ENCODE measurements at places on chromosomes 11 and 22.
A peak's percentile ranks its signal among the peaks of the same experiment; 100 is the strongest.

- no peak for DNase-seq
These were observed 2.3 kb upstream of the HMOX1 start for GRCh38 chr22:35378621-35379020.

DNA sequence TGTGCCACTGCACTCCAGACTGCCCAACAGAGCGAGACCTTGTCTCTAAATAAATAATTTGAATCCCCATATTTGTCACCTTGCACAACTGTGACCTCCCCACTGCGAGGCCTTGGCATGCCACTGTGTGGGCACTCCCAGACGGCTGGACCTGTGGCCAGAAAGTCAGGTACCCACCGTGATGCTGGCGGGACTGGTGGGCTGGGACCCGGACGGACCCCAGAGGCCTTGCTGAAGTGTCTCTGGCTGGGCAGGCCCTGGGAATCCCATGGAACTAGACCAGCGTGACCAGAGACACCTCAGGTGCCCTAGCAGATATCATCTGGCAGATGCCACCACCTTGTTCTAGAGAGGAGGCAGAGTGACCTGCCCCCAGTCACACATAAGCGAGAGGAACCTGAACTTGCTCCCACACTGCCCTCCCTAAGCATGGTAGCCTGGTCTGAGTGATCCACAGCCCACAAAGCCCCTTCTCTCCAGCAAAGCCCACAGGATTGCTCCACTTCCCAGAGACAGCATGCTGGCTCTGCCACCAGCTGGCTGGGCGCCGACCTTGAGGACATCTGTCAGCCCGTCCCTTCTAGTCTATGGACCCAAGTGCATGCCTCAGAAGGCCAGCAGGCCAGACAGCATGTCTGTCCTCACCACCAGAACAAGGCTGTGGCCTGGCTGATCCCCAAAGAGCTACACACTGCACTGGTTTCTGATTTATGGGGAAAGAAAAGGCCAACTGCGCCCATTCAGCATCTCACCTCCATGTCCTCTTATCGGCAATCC is 9.5 kb downstream of the MACROD1 start:
- DNase-seq, result no peak

GRCh38 chr11:79287952-79288351 is 152.9 kb downstream of the TENM4 start:
- no peak for DNase-seq

DNA sequence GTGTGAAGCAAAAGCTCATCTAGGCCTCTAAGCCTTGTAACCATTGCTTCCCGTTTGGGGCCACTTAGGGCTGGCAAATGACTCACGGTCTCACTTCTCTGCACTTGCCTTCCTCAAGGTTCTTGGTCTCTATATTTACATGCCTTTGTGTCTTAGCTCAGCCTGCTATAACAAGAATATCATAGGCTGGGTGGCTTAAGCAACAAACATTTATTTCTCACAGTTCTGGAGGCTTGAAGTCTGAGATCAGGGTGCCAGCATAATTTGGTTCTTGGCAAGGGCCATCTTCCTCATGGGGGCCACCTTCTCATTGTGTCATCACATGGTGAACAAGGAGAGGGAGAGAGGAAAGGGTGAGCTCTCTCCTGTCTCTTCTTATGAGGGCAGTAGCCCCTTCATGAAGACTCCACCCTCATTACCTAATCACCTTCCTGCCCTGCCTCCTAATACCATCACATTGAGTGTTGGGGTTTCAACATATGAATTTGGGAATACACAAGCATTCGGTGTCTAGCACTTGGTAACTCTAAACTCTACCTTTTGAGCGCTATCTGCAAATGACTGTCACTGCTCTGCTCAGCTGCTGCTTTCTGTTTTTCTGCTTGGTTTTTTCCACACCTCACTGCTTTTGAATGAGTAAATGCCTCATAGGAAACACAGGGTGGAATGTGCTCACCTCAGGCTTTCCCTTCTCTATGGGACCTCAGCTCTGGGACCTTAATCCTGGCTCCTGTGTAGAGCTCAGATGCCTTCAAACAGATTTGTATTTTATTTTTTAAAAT is 16.2 kb upstream of the ME3 start:
- peak; percentile 19 for DNase-seq

GRCh38 chr11:111923951-111924350 is 5.2 kb downstream of the C11orf52 start:
- no peak for DNase-seq

- no peak for DNase-seq
These were observed 2.9 kb upstream of the LRRC10B start for GRCh38 chr11:61505640-61506155.

Data from T-helper 2 cell (primary cell).